ENCODE measurements at places on chromosomes 16 and 17.

GRCh38 chr16:58500430-58501241 is 693 bp downstream of the NDRG4 start:
- DNase-seq: no peak

GRCh38 chr17:39979893-39980350 is 685 bp upstream of the PSMD3 start:
- DNase-seq: peak; percentile 65

DNA sequence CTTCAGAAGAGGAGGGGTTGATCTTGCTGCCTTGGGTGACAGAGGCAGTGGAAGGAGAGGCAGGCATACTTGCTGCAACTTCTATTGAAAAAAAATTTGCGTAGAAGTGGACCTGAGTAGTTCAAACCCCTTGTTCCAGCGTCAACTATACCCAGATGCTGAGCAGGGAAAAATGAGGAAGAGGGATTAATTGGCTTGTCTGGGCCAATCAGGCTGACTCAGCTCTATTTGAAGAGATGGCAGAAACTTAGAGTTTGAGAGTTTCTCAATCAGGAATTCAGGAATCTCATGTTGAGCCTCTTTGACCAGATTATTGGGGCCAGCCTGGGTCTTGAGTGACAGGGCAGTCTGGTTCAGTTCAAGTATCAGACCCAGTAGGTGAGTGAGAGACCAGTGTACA is 17.6 kb downstream of the CASC3 start:
- no peak for DNase-seq

GRCh38 chr16:78742501-78743283 is 643.2 kb downstream of the WWOX start:
- DNase-seq: no peak

DNA sequence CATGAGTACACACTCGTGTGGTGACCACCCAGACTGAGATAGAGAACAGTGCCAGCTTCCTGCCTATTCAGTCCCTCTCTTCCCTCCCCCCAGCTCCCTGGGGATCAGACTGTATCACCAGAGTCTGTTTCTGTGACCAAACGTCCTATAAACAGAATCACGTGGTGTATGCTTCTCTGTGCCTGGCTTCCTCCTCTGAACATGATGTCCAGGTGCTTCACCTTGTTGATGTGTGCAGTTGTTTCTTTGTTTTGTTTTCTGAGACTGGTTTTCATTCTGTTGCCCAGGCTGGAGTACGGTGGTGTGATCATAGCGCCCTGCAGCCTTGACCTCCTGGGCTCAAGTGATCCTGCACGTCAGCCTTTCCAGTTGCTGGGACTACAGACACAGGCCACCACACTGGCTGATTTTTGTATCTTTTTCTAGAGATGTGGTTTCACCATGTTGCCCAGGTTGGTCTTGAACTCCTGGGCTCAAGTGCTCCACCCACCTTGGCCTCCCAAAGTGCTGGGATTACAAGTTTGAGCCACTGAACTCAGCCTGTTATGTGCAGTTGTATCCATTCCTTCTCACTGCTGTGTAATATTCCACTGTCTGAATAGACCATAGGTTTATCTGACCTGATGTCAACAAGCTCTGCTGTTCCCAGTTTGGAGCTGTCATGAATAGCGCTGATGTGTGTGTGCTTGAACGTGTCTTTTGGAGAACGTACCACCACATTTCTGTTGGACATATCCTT is 28.9 kb upstream of the PRM1 start:
- DNase-seq: peak; percentile 58

- DNase-seq: no peak
These were observed 990 bp downstream of the DOK4 start for GRCh38 chr16:57485091-57485915.

GRCh38 chr16:80993307-80993706 is 13.4 kb downstream of the CMC2 start:
- no peak for DNase-seq

DNA sequence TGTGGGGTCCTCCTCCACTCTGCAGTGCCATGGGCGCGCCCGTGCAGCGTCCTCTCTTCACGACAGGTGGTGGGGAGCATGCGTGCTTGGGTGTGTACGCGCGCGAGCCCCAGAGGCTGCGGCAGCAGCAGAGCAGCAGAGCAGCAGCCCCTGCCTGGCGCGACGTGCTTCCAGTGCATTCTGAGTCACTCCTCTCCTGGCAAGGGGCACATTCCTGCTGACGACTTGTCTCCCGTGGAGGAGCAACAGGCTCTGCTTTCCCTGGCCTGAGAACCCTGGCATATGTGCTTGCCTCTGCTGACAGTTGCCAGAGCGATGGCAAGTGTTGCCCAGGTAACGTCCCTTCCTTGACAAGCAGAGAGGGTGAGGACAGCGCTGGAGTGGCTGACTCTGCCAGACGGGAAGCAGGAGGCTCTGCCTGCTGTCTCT is 133.8 kb upstream of the PLCG2 start:
- no peak for DNase-seq

DNA sequence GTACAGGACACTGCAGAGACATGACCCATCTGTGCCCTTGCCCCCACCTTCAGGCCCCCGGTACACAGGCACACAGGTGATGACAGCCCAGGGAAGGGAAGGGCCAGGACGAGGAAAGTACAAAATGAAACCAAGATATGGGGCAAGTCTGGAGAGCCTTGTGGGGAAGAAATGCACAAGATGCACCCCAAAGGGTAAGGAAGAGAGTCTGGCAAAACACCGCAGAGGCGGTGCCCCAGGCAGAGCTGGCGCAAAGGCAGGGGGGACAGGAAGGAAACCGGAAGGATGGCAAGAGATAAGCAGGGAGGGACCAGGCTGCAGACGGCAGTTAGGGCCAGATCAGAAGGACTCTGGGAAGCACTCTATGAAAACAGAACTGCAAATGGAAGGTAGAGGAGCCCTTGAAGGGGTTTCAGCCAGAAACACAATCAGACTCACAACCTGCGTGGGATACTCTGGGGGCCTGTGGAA is 81.4 kb downstream of the SLC39A11 start:
- no peak for DNase-seq

DNA sequence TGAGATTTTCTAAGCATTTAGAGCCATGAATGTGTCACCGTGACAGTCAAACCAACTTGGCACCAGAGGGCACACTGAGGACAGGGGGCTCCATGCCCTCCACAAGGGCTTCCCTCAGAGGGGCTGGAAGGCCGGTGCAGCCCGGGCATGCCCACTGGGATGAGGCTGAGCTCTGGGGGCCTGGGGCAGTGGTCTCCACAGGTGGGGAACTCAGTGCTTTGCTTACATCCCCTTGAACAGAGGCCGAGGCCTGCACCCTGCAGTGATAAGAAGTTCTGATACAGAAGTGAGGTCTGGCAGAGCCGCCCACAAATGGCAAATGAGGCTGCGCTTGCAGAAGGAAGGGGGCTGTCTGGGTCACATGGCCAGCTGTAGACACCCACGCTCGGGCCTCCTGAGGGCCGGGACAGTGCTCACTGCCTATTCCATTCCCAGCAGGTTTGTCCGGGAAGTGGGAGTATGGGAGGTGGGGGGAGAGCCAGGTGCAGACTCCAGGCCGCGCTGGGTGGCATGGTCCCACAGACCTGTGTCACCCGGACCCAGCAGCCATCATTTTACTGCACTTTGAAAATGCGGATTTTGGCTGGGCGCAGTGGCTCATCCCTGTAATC is 116.8 kb upstream of the CREBBP start:
- DNase-seq: no peak

DNA sequence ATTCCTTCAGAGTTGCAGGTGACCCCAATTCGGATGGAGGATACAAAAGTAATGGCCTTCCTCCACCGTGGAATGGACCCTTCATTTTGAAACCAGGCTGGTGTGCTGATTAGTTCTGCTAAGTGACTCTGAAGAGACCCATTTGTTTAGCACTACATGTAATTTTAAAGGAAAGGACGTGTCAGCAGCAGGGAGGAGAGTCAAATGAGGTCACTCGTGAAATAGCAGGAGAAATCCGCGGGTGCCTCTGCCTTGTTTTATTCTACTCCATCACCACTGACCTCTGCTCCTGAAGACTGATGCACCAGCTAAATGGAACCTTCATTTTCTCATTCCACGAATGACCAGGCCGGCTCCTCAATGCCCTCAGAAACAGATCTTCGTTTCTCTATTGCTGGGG is 589.2 kb downstream of the CDH11 start:
- no peak for DNase-seq

DNA sequence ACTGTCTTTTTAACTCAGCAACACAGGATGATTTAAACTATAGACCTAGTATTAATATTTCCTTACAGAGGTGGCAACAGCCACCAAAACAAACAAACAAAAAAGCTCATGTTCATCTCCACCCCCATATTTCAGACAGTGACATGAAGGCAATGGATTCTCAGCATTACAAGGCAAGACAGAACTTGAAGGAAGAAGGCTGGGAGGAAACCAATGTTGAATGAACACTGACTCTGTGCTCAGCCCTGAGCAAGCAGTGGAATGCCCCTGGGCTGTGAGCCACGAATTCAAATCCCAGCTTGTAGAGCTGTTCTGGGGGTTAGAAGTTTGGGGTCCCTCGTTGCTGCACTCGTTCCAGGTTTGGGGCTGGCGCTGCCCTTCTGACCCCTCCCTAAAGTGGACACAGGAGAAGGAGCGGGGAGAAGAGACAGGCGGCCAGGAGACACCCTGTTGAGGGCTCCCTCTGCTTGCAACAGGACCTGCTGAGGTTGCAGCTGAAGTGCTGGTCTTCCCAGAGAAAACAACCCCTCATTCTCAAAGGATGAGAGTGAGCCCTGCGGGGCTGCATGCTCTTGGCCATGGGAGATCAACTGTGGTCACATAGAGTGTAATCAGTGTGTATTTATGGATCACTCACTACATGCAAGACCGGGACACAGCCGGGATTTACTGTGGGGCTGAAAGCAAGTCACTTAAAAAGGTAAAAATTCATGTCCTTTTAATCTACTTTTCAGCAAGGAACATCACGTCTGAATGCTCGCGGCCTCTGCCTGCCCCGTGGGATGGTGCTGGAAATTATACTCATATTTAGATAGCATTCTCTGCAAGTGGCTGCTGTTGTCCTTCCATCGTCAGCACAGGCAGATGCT is 34.3 kb downstream of the MYH3 start:
- DNase-seq: no peak

DNA sequence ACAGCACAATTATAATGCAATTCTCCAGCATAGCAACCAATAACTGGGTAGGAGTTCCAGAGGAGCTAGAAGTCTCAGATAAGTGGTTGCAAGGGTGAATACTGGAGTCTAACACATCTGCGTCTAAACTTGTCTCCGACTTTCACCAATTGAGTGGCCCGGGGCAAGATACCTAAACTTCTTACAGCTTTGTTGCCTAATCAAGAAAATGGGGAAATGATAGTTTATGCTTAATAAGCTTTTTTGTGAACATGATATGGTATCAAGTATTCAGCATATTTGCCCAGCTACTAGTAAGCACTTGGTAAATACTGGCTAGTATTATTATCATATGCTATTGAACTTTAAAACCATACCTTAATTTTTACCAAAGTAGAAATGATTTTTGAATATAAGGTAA is 183.5 kb downstream of the KCNJ2 start:
- DNase-seq: no peak

DNA sequence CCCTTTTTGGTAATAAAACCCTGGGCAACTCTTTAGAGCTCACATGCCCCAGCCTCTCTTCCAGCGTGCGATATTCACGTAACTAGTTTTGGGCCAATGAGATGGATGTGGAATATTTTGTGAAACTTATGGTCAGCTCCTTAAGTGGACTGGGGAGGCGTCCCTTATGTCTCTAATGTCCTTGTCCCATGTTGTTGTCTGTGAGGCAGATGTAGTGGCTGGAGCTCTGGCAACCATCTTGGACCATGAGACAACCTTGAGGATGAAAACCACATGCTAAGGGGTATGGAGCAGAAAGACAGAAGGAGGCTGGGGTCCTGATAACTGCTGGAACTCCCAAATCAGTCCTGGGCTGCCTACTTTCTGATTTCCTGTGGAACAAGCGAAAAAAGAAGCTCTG is 31.4 kb upstream of the GPRC5B start:
- no peak for DNase-seq

DNA sequence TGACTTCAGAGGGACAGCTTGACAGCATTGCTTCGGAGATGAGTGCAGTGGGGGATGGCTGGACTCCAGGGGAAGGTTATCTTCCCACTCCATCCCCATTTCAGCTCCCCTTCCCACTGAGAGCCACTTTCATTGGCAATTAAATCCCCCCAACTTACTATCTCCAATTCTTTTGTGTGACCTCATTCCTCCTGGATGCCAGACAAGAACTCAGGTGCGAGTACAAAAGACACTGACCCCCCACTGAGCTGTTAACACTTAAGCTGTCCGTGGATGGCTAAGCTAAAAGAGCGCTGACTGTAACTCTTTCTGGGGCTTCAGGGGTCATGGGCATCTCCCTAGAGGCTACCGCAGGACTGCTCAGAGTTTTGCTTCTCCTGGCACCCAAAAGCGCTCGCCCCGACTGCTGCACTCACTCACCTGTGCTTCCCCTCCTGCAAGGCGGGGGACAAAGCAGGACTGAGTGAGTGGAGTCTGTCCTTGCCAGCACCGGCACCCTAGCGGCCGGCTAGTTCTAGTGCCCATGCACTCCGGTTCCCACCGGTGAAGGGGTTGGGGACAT is 44.8 kb upstream of the FBXO47 start:
- DNase-seq: peak; percentile 39

- DNase-seq: no peak
These were observed 11.2 kb downstream of the NAGPA start for GRCh38 chr16:5022521-5022920.

GRCh38 chr17:74994440-74994839 is 7.0 kb downstream of the CDR2L start:
- no peak for DNase-seq

- DNase-seq: peak; percentile 72
These were observed 1.9 kb downstream of the MED11 start for GRCh38 chr17:4733073-4733531.

DNA sequence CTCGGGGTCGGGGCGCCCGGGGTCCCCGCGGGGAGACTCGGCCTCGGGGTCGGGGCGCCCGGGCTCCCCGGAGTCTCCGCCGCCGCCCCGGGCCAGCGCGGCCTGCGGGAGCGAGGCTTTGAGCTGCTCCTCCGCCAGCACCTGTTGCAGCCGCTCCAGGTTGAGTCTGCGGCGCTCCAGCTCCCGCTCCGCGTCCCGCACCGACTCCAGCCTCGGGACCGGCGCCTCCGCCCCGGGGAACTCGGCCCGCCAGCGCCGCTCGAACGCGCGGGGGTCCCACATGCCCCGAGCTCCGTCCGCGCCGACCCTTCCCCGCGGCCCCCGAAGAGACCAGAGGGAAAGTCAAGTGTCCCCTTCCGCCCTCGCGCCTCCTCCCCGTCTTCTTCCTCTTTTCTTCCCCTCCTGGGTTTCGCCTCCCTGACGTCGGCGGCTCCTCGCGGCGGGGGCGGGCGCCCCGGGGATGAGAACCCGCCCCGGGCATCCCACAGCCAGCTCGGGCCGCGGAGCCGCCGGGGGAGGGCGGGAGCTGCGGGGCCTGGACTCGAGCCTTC is 40.8 kb upstream of the BHLHA9 start:
- peak; percentile 89 for DNase-seq

DNA sequence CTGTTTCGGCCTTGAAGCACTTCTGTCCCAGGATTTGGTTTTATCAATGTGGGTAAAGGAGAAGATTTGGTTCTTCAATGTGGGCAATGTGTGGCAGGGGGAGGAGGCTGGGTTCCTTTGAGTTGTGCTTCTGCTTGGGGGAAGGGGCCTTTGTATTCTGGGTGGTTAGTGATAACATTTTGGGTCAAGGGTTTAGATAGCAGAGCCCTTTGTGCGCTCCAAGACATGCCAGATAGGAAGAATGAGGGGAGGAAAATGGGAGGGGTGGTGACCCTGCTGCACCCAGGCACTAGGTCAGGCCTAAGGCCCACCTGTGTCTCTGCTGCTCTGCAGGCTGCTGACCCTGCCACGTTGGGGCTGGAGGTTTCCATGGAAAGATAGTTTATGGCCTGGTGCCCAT is 40.0 kb upstream of the CDC42EP4 start:
- DNase-seq: no peak

Measured in Karpas-422 (cell line).